ENCODE measurements at places on chromosomes 2 and 18.

DNA sequence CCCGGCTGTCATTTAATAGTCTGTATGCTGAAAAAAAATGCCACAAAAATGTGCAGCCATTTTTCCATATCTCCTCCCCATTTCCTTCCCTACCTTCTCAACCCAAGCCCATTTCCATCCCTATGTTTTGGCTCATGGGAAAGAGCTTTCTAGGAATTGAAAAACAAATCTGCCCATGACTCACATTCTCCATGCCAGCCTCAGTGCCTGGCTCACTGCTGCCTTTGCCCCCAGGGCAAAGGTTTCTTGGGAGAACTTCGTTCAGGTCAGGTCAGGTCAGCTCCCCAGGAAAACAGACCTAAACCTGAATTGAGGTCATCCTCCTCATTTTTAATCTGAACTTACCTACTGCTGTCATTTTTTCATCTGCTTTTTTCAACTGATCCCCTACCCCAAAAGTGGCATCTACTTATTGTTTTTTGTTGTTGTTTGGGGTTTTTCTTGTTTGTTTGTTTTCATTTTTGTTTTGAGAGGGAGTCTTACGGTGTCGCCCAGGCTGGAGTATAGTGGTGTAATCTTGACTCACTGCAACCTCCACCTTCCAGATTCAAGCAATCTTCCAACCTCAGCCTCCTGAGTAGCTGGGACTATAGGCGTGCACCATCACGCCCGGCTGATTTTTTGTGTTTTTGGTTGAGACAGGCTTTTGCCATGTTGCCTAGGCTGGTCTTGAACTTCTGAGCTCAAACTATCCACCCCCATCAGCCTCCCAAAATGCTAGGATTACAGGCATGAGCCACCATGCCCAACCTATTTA is 66.7 kb downstream of the FECH start:
- no peak for DNase-seq

DNA sequence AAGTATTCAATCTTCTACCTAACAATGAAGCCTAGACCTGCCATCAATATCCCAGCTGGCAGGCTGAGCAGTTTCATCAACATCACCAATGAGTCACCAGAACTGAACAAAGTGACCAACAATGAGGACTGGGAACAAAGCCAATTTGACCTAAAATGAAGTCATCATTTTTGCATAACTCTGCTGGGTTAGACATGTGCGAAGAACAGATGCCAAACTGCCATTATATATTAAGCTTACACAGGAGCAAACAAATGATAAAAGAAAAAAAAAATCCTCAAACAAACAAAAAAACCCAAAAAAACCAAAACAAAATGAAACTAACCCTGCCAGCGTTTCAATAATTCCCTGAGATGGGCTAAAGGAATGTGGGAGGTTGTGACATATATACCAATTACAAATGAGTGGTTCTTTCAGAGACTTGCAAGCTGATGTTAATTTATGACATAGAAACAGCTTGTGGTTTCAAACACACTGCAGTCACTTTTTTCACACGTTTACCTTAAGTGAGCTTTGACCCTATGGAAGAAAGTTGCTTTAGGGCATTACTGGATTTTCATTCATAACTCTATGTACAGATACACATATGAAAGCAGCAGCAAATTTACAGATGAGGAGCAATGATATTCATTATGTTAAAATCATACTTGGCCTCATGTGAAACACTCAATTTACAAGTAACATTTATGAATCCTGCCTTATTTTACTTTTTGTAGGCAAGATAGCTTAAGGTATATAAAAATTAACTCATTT is 56.9 kb upstream of the CCDC141 start:
- no peak for DNase-seq

DNA sequence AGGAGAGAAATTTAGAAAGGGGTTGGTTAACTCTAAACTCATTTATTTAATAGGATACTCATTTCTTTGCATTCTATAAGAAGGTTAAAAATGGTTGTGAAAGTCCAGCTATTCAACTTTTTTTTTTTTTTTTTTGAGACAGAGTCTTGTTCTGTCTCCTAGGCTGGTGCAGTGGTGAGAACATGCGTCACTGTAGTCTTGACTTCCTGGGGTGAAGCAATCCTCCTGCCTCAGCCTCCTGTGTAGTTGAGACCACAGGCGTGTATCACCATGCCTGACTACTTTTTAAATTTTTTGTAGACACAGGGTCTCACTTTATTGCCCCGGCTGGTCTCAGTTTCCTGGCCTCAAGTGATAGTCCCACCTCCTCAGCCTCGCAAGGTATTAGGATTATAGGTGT is 11.9 kb downstream of the ELP2 start:
- DNase-seq = no peak

DNA sequence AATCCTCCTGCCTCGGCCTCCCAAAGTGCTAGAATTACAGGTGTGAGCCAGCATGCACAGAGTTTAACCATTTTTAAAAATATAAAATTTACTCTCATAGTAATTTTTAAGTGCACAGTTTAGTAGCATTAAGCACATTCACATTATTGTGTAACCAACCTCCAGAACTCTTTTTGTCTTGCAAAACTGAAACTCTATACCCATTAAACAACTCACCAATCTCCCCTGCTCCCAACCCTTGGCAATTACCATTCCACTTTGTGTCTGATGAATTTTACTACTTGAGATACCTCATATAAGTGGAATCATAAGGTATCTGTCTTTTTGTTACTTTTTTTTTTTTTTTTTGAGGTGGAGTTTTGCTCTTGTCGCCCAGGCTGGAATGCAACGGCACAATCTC is 112.5 kb downstream of the BMPR2 start:
- DNase-seq = no peak

GRCh38 chr2:45403036-45403435 is 208.0 kb downstream of the SRBD1 start:
- DNase-seq = no peak

- no peak for DNase-seq
Observed at GRCh38 chr2:157447741-157448140, 3.9 kb upstream of the CYTIP start.

GRCh38 chr2:86304416-86304815 is 33.0 kb downstream of the REEP1 start:
- no peak for DNase-seq

GRCh38 chr18:77101410-77102258 is 30.9 kb downstream of the MBP start:
- DNase-seq = no peak

GRCh38 chr2:241514553-241514952 is 6.2 kb upstream of the STK25 start:
- DNase-seq = no peak

GRCh38 chr2:235678712-235679111 is 184.9 kb downstream of the AGAP1 start:
- DNase-seq = no peak

DNA sequence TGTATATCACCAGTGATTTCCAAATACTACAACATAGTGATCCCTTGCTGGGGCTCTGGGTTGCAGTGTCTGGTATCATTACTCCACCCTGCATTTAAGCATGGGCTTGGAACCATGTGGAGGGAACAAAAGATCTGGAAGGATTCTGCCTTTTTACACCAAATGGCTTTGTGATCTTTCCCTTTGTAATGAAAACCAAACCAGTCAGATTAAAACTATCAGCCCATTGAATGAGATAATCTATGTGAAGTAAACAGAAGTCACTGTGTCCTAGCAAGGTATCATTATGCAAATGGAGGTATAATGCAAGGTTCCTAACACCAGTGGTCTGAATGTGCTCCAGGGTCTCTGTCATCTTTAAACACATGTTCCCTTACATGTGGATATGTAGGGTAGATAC is 474.7 kb upstream of the TNP1 start:
- DNase-seq = no peak

DNA sequence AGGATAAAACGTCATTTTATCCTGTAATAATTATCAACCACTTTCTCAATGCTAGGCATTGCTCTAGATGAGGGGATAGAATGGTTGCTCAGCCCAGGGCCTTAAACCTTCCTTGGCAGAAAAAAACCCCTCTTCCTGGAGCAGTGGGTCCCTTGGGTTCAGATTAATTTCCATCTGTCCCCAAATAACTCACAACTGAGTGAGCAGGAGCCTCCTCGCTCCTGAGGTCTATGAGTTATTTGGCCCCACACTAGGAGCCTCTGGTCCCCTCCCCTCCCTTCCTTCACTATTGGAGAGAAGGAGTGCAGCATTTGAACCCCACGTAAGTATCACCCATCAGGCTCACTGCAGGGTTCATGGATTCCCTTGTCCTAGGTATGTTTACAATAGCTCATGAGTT is 157.5 kb upstream of the FHL2 start:
- no peak for DNase-seq

All from mesothelial cell of epicardium (in vitro differentiated cells).